Muscle of back (tissue), 13 donors: ENCODE measurements at places on chromosomes 7 and 10. TPM values are rescaled to one million over a fixed set of nuclear protein-coding genes. Genes with fewer than 3 reads are reported as not detected.

DNA sequence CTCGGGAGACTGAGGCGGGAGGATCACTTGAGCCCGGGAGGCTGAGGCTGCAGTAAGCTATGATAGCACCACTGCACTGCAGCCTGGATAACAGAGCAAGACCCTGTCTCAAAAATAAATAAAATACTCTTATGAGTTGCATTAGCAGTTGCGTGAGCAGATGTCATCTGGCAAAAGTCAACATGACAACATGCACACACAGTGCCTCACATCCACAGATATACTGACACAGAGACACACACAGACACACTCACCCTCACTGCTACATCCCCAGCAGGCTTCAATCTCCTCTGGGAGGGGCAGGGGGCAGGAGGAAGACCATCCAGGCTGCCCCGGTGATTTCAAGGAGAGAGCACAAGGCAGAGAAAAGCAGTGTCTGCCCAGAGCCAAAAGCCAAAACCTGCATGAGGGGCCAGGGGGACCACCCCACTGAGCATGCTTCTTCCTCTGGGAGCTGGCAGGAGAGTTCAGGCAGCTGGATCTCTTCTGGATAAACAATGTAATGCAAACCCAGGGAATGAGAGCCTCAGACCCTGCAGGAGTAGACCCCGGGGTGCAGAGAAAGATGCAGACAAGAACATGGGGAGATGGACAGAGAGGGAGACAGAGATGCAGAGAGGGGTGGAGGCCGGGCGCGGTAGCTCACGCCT lies 9.6 kb upstream of the ELN start:
- DNase-seq: no peak

GRCh38 chr10:30782537-30783461 lies 153.2 kb upstream of the LYZL2 start:
- peak; percentile 59 for DNase-seq

- DNase-seq: peak; percentile 46
Measured at GRCh38 chr10:35386594-35387174, 50.4 kb downstream of the CCNY start.

DNA sequence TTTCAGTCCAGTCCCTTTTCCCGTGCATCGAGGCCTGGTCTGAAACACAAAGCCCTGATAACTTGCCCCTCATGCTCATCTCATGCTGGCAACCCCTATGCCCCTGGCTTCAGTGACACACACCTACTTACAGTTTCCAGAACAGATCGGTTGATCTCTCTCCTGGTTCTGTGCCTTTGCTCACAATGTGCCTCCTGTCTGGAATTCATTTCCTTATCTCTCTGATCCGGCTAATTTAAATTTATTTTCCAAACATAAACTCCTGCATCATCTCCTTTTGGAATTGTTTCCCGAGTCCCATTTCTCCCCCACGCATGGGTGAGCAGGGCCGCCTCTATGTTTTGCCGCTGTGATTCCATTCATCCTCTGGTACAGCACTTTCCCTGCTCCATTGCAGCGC lies 25.9 kb upstream of the FZD8 start:
- no peak for DNase-seq

- no peak for DNase-seq
Measured at GRCh38 chr7:16278167-16278787, 143.1 kb downstream of the CRPPA start.

GRCh38 chr10:83083831-83084230 lies 1055.5 kb upstream of the GHITM start:
- peak; percentile 66 for DNase-seq

- DNase-seq: peak; percentile 62
Measured at GRCh38 chr7:137204246-137204645, 139.3 kb downstream of the PTN start.

- no peak for DNase-seq
Measured at GRCh38 chr7:138720286-138720685, 19.1 kb upstream of the SVOPL start.

- no peak for DNase-seq
Measured at GRCh38 chr10:131994435-131994834, 12.7 kb upstream of the BNIP3 start.

DNA sequence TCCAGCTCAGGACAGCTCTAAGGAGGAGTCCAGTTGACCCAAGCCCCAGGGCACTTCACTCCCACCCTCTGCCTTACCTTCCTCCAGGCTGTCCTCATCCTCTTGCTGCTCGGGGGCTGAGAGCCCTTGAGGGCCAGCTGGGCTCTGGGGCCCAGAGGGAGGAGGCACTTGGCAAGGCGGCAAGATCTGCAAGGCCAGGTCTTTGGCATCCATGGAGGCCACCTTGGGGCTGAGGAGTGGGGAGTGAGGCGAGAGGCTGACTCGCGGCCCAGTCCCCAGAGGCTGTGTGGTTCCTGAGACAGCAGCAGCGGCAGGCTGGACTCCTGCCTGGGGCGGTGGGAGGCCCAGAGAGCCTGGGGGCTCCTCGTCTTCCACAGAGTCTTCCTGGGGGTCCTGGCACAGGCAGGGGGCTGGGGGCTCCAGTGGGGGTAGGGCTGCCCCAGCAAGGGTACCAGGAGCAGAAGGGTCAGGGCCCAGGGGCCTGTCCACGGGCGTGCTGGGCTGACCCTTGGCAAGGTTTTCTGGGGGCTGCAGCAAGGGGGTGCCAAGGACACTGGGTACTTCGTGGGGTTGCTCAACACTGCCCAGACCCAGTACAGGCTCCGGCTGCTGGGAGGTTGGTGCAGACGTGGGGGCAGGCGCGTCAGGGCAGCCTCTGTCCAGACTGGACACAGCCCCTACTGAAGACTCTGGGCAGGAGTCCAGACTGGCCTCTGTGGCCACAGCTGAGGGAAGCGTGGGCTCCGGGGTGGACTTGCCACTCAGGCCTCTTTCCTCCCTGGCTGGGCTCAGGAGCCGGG lies 6.5 kb downstream of the NACAD start:
- DNase-seq: no peak

DNA sequence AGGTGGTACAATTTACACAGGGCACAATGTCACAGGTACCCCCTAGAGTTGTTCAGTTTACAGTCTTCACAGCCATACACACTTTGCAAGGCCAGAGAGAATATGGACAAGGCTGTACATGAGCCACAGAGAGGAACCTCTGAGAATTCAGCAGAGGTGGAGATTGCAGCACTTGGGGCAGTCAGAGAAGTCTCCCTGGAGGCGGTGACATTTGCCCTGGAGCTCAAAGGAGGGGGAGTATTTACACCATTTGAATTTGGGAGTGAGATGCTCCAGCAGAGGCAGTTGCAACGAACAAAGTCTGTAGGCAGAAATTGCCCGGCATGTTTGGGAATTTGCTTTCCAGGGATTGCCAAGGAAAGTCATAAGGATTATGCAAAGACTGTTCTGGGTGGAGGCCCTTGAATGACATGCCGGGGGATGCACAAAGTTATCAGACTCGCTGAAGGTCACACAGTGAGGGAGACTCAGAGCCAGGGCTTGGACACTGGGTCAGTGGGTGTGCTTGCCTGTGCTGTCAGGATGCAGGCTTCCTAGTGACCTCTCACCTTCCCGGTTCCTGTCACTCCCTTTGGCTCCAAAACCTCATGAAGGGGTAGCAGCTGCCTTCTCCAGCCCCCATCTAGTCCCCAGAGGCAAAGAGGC lies 160.7 kb upstream of the PCBD1 start:
- no peak for DNase-seq

DNA sequence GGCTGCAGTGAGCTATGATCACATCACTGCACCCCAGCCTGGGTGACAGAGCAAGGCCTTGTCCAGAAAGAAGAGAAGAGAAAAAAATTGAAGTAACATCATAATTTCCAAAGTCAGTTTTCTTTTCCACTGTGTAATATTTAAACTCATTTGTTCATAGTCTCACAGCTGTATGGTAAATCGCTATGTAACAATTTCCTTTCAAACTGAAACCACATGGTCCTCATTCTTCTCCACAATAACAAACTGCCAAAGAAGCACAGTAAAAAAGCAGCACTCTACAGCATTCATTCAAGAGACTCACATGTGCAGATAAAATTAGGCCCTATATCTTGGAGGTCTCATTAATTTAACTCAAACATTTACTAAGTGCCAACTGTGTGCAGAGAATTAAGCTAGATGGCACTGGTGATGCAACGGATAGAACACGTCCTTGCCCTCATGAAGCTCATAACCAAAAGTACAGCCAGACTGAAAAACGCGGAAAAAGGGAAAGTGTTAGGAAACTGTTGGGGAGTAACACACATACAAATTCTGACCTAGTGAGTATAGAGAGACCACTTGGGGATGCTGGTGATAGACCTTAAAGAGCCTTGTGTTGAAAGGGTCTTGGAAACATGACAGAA lies 174.0 kb upstream of the KCTD7 start:
- no peak for DNase-seq

GRCh38 chr10:60964257-60965235 lies 20.6 kb upstream of the RHOBTB1 start:
- DNase-seq: peak; percentile 85

- DNase-seq: no peak
Measured at GRCh38 chr7:93515144-93515543, 59.4 kb downstream of the CALCR start.

- no peak for DNase-seq
Measured at GRCh38 chr7:3103614-3104398, 60.1 kb upstream of the CARD11 start.

- no peak for DNase-seq
Measured at GRCh38 chr7:48173756-48174382, 2.6 kb downstream of the ABCA13 start.

Gene CPA4
- 2.7 TPM for polyA plus RNA-seq

Gene STOX1
- 2.5 TPM for polyA plus RNA-seq

Gene GNGT1
- not detected for polyA plus RNA-seq

Gene SDHAF3
- polyA plus RNA-seq: 29.1 TPM

Gene SNCG
- 6.7 TPM for polyA plus RNA-seq

Gene CXCL12
- polyA plus RNA-seq: 203 TPM

Gene ABCA13
- polyA plus RNA-seq: 0.20 TPM

Gene AMPH
- 7.7 TPM for polyA plus RNA-seq
